ENCODE measurements at places on chromosomes 12 and 14. TPM values are rescaled to one million over a fixed set of nuclear protein-coding genes. Genes with fewer than 3 reads are reported as not detected.

GRCh38 chr12:123976227-123976826 lies 3.3 kb downstream of the ZNF664 start:
- no peak for DNase-seq

GRCh38 chr12:91766454-91766853 lies 379.2 kb downstream of the BTG1 start:
- DNase-seq, result no peak

The CMA1 gene
- polyA plus RNA-seq, result 0.26 TPM

The KCNMB4 gene
- 27.2 TPM for polyA plus RNA-seq

The SYT1 gene
- 6.4 TPM for polyA plus RNA-seq

DNA sequence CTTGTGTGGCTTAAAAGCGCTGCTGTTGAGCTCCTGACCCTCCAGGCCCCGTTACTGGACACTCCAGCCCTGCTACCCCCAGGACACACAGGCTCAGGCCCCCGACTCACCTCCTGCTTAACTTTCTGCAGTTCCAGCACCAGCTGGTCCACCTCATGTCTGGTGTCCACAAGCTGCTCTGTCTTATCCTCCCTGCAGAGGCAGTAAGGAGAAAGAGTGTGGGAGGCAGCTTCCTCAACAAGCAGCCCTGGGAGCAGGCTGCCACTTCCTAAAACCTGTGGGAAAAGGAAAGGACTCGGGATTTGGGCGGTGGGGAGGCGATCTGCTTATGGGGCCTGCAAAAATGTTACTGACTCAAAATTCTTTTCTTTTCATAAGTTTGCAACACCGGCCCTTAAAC lies 79.2 kb downstream of the CCDC88C start:
- no peak for DNase-seq

- DNase-seq, result no peak
Observed at GRCh38 chr12:3285570-3285969, 205.4 kb upstream of the PRMT8 start.

The HNRNPC gene
- polyA plus RNA-seq, result 979 TPM

The ABCC9 gene
- 17.8 TPM for polyA plus RNA-seq

The FLVCR2 gene
- polyA plus RNA-seq, result 4.8 TPM

The WSB2 gene
- polyA plus RNA-seq, result 54.9 TPM

- DNase-seq, result no peak
Observed at GRCh38 chr14:76837524-76837923, 11.3 kb downstream of the LRRC74A start.

GRCh38 chr14:22280497-22281316 lies 308.3 kb downstream of the DAD1 start:
- no peak for DNase-seq

- DNase-seq, result peak; percentile 21
Observed at GRCh38 chr12:40258371-40258770, 33.6 kb downstream of the LRRK2 start.

DNA sequence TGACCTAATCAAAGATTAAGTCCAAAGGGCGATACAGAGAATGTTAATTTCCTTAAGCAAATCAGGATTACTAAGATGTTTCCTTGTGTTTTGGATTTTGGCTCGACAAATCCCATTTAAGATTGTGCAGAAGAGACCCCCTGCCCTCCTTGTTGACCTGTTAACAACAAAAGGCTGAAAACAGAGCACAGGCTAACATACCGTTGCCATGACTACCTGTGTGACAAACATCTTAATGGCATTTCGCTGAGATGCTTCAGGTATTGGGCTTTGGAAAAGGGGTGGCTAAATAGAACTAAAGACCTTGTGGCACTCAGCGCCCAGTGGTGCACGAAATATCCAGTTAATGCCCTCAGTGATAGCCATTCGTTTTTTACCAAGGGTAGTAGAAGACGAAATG lies 1532.3 kb upstream of the TMEM132C start:
- DNase-seq, result no peak

The KRT8 gene
- polyA plus RNA-seq, result 183 TPM

The CLEC1B gene
- polyA plus RNA-seq, result 2.5 TPM

DNA sequence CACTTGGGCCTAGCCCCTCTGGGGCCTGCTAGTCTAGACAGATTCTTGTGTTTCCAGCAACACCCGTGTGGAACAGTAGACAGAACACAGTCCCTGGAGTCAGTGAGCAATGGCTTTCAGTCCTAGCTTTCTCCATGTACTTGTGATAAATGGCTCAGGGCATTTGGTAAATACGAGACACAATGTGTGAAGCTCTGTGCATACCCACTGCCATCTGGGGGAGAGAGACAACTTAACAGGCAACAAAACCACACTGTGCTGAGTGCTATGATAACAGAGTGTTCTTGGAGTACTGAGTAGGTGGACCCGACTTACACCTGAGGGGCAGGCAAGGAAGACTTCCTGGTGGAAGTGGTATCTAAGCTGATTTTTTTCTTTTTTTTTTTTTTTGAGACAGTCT lies 86.3 kb upstream of the TBX3 start:
- DNase-seq, result no peak

The GALNT6 gene
- 2.9 TPM for polyA plus RNA-seq

DNA sequence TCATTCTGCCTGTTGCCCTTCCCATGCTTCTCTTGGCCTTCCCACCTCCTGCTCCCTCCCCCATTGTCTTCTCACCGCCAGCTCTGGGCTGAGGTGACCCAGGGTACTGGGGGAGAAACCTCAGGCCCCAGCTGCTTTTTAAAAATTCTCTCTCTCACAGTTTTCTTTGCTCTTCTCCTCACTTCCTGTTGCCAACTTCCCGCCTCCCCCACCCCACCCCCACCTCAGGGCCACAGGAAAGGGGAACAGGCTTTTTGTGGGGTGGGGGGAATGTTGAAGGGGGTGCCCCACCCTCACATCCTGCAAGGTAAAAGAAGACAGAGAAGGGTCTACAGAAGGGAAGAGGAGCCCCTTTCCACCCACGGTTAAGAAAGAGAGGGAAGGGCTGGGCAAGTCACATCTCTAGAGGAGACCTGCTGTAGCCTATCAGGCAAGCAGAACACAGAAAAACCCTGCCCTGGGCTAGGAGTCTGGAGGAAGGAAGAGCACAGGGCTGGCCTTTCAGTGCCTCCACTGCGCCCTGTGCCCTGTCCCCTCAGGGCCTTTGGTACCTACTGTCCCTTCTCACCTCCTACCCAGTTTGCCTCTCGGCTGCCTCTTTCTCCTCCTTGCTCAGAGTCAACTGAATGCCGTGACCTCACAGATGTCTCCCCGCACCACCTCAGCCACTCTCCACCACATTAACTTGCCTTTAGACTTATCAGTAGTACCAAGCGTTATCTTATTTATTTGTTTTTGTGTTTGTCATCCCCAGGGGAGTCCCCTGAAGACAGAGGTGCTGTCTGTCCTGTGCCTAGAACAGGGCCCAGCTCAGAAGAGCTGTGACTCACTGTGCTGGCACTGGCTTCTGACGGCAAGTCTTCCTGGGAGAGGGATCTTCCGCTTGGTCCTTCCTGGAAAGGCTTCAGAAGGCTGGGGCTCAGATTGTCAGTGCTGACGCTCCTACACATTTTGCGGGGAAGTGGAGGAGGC lies 1.7 kb downstream of the ARHGAP9 start:
- no peak for DNase-seq

DNA sequence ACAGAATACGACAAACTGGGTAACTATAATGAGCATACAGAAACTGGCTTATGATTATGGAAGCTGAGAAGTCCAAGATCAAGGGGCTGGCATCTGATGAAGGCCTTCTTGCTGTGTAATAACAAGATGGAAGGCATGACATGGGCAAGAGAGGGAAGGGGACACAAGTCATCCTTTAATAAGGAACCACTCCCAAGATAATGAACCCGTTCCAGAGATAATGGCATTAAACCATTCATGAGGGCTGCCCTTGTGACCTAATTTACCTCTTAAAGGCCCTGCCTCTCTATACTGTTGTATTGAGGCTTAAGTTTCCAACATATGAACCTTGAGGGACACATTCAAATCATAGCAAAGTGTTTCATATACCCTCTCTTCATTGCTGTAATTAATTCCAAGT lies 4.6 kb upstream of the VTI1B start:
- no peak for DNase-seq

The ZDHHC22 gene
- 0.05 TPM for polyA plus RNA-seq

DNA sequence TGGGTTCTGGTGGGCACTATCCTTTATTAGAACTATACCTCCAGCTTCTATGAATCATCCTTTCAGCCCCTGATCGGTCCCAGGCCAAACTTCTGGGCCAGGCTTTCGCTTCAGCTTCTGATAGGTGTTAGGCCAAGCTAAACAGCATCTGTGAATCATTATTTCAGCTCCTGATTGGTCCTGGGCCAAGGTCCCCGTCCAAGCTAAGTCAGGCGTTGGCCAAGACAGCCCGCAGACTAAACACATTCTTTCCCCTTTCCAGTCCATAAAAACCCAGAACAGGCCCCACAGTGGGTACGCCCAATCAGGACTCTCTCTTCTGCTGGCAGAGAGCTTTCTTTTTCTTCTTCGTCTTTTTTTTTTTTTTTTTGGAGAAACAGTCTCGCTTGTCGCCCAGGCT lies 1808.9 kb upstream of the SEL1L start:
- DNase-seq, result no peak

DNA sequence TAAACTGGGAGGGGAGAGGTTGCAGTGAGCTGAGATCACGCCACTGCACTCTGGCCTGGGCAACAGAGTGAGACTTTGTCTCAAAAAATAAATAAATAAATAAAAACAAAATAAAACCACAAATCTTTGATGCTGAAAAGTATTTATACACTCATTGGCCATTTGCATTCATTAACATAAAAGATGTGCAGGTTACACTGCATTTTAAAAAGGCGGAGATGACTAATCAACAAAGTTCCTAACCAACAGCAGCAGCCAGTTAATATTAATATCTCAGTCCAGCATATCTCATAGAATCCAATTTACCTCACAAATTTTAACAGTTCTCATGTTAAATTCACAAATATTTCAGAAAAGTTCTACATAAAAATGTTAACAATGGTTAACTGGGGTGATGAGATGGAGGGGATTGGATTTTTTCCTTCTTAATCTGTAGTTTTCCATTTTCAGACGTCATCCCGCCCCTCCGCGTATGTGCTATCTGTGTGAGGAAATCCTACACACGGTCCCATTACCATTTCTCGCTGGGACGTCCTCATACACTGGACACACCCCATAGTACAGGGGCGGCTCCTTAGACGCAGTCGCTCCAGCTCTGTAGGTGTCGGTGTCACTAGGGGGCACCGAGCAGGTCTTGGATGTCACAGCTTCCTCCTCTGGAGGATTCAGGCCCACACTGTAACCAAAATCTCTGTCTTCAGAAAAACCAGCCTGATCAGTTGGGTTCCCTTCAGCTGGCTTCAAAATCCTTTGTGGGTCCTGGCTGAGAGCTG lies 7.3 kb downstream of the ANKLE2 start:
- no peak for DNase-seq

GRCh38 chr14:64391113-64391725 lies 3.1 kb downstream of the MTHFD1 start:
- DNase-seq, result no peak

- no peak for DNase-seq
Observed at GRCh38 chr12:41724216-41724615, 420.5 kb downstream of the GXYLT1 start.

- DNase-seq, result peak; percentile 50
Observed at GRCh38 chr12:49873361-49873934, 30.3 kb downstream of the FAIM2 start.

DNA sequence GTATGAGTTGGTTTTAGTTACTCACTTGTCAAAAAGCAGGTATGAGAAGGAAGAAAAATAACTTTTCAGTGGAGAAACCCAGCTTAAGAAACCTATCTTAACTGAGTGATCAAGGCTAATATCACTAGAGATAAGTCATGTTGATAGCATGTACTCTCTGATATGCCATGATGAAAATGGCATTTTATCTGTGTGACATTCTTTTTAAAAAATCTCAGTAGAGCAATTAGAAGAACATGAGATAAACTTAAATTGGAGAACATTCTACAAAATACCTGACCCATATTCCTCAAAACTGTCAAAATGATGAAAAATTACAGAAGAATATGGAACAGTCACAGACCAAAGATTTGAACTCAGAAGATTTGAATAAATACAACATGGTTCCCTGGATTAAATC lies 912.4 kb upstream of the ATXN7L3B start:
- no peak for DNase-seq

The FAM181A gene
- 0.13 TPM for polyA plus RNA-seq

- DNase-seq, result no peak
Observed at GRCh38 chr12:32693036-32693435, 13.9 kb downstream of the DNM1L start.

The OR9K2 gene
- polyA plus RNA-seq, result not detected

DNA sequence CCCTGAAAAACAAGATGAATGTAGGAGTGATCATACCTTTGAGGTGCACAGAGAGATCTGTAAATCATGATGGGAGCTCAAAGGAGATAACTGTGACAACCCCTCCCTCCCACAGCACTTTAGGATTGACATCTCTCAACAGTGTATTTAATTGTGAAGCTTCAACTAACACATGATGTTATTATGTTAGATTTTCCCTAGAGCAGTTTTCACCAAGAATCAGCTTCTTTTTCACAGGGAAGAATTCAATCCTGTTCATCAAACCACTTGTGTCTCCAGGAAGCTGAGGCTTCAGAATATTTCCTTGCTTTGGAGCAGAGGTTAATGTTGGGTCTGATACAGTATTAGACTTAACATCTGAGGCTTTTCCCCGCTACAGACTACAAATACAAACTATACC lies 11.8 kb downstream of the RPS6KA5 start:
- DNase-seq, result no peak

- DNase-seq, result no peak
Observed at GRCh38 chr12:112713471-112713870, 78.1 kb upstream of the RPH3A start.

The MANSC4 gene
- polyA plus RNA-seq, result 0.13 TPM

- no peak for DNase-seq
Observed at GRCh38 chr14:65948302-65948701, 535.8 kb downstream of the FUT8 start.

GRCh38 chr12:122199484-122200355 lies 3.8 kb upstream of the B3GNT4 start:
- no peak for DNase-seq

The CLEC9A gene
- 2.5 TPM for polyA plus RNA-seq

- DNase-seq, result no peak
Observed at GRCh38 chr12:68327896-68328295, 4.3 kb downstream of the MDM1 start.

The MMAB gene
- 32.3 TPM for polyA plus RNA-seq

GRCh38 chr12:132618683-132619043 lies at the start of gene P2RX2:
TSS of gene P2RX2 (plus strand) at chr12:132618776. CDS start at chr12:132618817, 41 bp downstream.
- DNase-seq, result no peak

DNA sequence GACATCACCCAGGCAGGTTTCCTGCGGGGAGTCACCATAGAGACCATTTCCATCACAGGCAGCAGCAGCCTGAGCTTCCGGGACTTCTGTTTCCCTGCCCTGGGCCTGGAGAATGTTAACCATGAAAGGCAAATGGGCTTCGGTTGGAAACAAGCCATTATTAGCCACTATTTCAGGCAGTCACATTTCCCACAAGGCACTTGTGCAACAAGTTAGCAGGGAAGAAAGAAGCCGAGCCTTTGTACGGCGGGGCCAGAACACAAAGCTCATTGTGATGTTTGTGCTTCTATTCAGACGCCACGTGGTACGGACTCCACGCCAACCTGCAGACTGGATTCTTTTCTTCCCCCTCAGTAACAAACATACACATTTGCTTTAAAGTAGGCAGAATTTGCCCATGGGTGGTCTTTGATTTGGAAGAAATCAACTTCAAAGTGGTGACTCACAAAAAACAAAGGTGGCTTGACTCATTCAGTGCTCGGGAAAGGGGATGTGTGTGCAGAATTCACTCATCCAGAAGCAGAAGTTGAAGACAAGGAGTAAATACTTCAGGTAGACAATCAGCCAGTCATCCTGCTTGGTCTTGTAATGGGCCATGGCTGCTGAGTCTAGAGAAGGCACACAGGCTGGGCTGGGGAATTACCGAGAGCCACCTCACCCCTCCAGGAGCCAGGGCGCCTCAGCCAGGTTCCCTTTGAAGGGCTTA lies 154.2 kb upstream of the PRMT8 start:
- DNase-seq, result no peak

The ATXN3 gene
- 31.9 TPM for polyA plus RNA-seq

The RAB35 gene
- polyA plus RNA-seq, result 35.5 TPM
